ENCODE measurements at places on chromosomes 6 and 20.

DNA sequence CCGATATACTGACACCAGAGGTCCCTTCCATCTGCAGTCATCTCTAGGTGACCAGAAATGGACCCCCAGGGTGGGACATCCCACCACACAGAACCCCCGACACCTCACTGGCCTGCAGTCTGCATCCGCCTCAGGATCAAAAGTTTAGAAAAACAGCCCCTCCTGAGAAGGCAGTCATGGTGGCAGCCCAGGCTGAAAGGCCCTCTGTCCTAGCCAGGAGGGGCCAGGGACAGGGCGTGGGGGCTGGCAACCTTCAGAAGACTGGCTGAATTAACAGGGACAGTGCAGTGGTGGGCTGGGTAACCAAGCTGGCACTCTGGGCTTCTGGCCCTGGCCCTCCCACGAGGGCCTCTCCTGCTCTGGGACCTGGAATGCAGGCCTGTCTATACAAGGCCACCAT is 34.3 kb upstream of the MDFI start:
- no peak for DNase-seq

DNA sequence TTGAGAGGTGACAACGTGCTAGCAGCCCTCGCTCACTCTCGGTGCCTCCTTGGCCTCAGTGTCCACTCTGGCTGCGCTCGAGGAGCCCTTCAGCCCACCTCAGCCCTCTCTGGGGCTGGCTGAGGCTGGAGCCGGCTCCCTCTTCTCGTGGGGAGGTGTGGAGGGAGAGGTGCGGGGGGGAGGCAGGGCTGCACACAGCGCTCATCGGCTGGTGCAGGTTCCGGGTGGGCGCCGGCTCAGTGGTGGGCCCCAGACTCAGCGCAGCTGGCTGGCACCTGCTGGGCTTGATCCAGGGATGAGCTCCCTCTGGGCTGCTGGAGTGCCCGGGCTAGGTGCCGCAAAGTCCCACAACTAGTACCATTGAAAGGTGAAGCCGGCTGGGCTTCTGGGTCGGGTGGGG is 957.8 kb upstream of the GJE1 start:
- DNase-seq: no peak

GRCh38 chr6:117555262-117555849 is 47.0 kb downstream of the GOPC start:
- no peak for DNase-seq

- no peak for DNase-seq
These were observed 109.9 kb upstream of the MCHR2 start for GRCh38 chr6:100103931-100104330.

DNA sequence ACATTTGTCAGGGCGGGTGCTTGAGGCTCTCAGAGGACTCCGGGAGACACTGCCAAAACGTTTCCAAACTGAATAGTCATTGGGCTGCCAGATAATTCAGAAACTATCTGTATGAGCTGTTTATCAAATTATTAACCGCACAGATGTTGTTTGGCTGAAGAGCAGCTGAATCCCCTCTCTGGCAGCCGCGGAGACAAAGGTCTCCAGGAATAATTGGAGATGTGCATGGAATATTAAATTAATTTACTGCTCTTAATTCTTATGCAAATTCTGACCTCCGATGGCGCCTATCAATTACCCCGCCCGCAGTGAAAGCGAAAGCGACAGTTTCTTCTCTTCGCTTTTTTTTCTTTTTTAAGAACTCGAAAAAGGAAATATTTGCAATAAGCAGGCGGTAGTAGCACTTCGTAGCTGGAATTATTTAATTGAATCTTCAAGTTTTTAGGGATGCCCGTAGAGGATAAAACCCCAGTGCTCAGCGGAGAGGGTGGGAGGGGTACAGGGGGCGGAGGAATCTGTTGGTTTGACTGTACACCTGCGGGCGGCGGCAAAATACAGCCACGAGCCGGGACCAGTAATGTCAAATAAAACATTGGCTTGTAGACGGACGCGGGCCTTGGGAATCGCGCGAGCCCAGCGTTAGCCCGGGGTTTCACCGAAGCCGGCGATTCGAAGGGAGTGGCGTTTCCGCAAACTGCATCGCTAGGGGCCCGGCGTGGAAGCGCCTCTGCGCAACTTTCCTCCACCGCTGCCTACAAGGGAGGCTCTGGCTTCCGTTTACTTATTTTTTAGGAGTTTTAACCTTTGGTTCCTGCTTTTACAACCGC is 6.2 kb downstream of the LINC00237 start:
- DNase-seq: peak; percentile 3

DNA sequence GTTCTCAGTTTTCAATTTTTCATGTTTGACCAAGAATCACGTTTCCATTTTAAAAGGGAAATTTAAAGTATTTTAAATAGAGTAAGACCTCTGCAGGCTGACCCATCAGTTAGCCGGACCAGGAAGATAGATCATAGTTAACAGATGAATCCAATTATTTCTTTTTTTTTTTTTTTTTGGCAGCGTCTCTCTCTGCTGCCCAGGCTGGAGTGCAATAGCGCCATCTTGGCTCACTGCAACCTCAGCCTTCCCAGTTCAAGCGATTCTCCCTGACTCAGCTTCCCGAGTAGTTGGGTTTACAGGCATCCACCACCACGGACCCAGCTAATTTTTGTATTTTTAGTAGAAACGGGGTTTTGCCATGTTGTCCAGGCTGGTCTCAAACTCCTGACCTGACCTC is 256.7 kb upstream of the CNR1 start:
- no peak for DNase-seq

GRCh38 chr6:42781796-42782688 is at the start of gene BICRAL:
Gene BICRAL (plus strand): TSS chr6:42782052. CDS start chr6:42822023, 39,971 bp downstream.
- DNase-seq: peak; percentile 75

DNA sequence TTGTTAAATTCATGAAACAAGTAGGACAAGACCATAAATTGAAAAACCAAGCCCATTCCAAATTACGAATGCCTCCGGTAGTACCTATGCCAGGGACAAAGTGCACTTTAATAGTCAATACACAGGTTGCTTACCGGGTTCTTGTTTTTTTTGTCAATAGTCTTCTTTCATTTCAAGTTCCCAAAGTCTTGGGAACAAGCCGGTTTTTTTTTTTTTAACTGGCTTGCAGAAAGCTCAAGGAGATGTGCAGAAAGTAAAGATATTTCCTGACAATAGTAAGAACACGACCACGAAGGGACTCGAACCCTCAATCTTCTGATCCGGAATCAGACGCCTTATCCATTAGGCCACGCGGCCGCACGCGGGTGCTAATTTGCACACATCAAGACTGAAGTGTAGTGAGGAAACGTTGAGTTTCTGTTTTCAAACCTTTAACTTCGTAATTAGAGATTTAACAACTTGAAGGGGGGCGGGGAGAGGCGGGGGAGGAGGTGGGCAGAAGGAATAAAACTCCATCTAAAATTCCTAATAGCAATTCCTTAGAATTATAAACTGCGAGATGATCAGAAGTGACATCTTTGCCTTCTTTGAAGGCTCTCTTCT is 181.0 kb downstream of the TRIM27 start:
- peak; percentile 32 for DNase-seq

DNA sequence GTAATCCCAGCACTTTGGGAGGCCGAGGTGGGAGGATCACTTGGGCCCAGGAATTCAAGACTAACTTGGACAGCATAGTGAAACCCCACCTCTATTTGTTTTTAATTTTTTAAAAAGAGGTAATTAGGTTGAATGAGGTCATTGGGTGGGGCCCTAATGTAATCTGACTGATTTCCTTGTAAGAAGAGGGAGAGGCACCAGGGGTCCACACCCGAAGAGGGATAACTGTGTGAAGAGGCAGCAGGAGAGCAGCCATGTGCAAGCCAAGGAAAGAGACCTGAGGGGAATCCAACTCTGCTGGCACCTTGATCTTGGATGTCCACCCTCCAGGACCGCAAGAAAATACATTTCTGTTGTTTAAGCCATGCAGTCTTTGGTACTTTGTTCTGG is 63.4 kb downstream of the QRSL1 start:
- DNase-seq: no peak

- DNase-seq: no peak
These were observed 140.2 kb upstream of the RPS6KA2 start for GRCh38 chr6:166767230-166767629.

GRCh38 chr6:137046871-137047412 is 2.2 kb upstream of the IL20RA start:
- no peak for DNase-seq

DNA sequence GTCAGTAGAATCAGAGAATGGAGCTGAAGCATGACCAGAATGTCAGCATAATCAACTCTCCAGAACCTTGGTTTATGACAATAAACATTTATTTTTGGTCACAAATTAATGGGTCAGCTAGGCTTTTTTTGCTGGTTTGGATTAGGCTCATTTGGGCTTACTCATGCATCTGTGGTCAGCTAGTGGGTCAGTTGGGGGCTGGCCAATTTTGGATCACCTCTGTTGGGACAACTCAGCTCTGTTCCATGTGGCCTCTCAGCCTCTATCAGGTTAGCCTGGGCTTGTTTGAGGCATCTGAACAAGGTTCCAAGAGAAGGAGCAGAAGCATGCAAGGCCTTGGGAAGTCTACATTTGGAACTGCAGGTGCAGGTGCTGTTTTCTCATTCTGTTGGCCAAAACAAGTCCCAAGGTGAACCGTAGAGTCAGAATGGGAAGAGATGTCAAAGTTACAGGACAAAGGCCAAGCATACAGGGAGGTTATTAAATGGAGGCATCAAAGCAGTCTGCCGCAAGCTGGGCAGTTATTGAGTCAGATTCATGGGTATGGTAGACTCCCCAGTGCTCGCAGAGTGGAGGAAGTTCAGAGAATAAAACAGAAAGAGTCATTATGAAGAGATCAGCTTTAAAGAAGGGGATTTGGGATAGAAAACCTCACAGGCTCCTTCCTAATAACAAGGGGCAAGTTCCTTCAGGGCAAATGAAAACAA is 173.0 kb downstream of the PLCB4 start:
- peak; percentile 4 for DNase-seq

- no peak for DNase-seq
These were observed 275.6 kb downstream of the TFAP2B start for GRCh38 chr6:51094271-51094670.

DNA sequence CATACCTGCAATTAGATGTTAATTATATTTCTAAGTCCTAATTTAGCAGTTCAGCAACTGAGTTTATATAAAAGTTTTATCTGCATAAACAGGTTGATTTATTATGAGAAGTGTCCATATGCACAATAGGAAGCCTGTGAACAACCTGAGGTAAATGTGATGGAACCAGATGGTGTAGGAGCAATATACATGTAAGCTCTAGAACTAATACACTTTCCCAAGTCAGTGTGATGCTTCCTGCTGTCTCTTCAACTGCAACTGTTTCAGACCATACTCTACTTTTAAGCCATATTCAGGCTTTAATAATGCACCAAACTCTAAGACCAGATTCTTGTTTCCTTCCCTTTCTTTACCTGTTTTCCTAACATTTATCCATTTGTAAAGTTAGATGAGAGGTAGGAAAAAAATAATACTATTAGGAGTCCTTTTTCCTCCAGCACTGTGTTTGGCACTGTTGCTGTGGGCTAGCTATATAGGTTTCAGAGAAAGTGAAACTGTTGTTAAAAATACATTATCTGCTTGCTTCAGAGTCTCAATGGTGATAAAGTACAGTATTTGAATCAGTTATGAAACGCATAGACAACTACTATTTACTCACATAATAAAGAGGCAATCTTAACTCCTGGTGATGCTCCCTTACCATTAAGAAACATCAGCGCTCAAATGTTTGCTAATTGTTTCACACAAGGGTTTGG is 1009.3 kb downstream of the GRIK2 start:
- DNase-seq: no peak

- peak; percentile 99 for DNase-seq
These were observed 5.6 kb upstream of the HECA start for GRCh38 chr6:139129284-139129683.

GRCh38 chr6:77740380-77740779 is 87.5 kb downstream of the MEI4 start:
- peak; percentile 23 for DNase-seq

GRCh38 chr6:125888989-125889656 is 67.4 kb upstream of the HINT3 start:
- DNase-seq: peak; percentile 53

GRCh38 chr6:109318328-109318876 is 63.9 kb downstream of the CD164 start:
- no peak for DNase-seq

GRCh38 chr6:164554226-164554625 is 755.2 kb downstream of the C6orf118 start:
- no peak for DNase-seq

- no peak for DNase-seq
These were observed 29.9 kb downstream of the NFATC2 start for GRCh38 chr20:51512645-51513044.

DNA sequence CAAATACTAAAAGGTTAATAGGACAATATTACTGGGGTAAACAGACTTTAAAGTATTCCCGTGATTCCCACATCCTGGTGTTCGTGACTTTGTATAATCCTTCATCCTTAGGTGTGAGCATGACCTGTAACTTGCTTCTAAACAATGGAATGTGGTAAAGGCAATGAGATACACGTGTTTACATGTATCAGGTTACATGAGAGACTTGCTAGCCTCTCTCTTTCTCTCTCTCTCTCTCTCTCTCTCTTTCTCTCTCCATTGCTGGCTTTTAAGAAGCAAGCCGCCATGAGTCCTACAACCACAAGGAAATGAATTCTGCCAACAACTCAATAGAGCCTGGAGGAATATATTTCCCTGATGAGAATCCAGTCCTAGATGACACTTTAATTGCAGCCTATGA is 83.9 kb upstream of the LGSN start:
- no peak for DNase-seq

GRCh38 chr6:4474810-4475209 is 301.4 kb upstream of the CDYL start:
- no peak for DNase-seq

DNA sequence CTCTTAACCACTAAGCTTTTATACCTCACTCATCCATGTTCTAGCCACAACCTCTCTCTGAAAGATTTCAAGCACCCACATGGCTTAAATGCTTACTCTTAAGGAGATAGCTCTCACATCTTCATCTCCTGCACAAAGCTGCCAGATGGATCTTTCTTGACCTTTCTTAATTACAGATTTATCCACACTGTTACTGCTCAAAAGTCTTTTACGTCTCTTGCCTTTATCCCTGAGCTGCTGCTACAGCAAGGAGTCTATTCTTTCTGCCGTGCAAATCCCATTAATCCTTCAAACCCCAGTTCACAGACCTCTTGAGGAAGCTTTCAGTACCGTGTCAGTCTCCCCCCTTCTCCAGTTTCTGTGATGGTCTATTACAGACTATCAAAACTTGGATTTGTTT is 54.6 kb downstream of the B4GALT5 start:
- peak; percentile 41 for DNase-seq

GRCh38 chr6:84017709-84018452 is 15.7 kb upstream of the MRAP2 start:
- no peak for DNase-seq

Data from amniotic epithelial cell (primary cell).